ENCODE measurements at places on chromosomes 7 and 10. TPM values are rescaled to one million over a fixed set of nuclear protein-coding genes. Genes with fewer than 3 reads are reported as not detected.

DNA sequence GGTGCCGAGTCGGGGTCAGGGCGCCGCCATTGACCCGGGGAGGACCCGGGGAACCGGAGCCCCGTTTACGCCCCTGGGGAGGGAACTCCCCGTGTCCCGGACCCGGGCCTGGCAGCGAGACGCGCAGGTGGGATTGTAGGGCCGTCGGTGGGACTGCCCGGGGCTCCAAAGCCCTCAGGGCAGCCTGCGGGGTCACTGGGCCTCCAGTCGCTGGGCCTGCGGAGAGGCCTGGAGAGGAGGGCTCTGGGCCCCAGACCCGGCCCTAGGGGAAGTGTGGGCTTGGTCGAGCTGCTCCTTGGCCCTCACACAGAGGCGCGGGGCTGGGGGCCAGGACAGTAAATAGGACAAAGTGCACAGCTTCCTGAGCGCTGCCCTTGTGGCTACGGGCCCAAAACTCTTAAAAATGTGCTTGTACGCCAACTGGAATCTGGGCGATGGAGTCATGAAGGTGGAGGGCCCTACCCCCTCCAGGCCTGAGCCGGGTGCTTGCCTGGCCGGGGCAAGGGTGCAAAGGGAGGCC is 657 bp downstream of the ECHDC3 start:
- H3K4me1 ChIP-seq, result peaks cover 9% of the 10 kb centered on the region
- no peaks in the 10 kb centered on the region for H3K27me3 ChIP-seq
- H3K4me3 ChIP-seq, result no peak overlapping the region

- no peak overlapping the region for H3K27ac ChIP-seq
- DNase-seq, result no peak
- H3K36me3 ChIP-seq, result no peaks in the 10 kb centered on the region
- no peaks in the 10 kb centered on the region for H3K27me3 ChIP-seq
- H3K4me1 ChIP-seq, result no peaks in the 10 kb centered on the region
- H3K4me3 ChIP-seq, result no peak overlapping the region
Observed at GRCh38 chr10:51425431-51425830, 274.0 kb downstream of the CSTF2T start.

C10orf62 gene
- not detected for total RNA-seq

INSIG1 gene
- total RNA-seq, result 57.1 TPM

GRCh38 chr7:28941633-28942032 is 16.5 kb downstream of the TRIL start:
- DNase-seq, result no peak
- no peaks in the 10 kb centered on the region for H3K36me3 ChIP-seq
- H3K27ac ChIP-seq, result no peak overlapping the region
- H3K27me3 ChIP-seq, result no peaks in the 10 kb centered on the region
- H3K4me3 ChIP-seq, result no peak overlapping the region
- H3K4me1 ChIP-seq, result no peaks in the 10 kb centered on the region

ELAPOR2 gene
- total RNA-seq, result 11.0 TPM

GRCh38 chr10:100020886-100021253 is 11.1 kb upstream of the DNMBP start:
- H3K4me1 ChIP-seq, result no peaks in the 10 kb centered on the region
- no peaks in the 10 kb centered on the region for H3K27me3 ChIP-seq

CCDC172 gene
- total RNA-seq, result not detected

DNA sequence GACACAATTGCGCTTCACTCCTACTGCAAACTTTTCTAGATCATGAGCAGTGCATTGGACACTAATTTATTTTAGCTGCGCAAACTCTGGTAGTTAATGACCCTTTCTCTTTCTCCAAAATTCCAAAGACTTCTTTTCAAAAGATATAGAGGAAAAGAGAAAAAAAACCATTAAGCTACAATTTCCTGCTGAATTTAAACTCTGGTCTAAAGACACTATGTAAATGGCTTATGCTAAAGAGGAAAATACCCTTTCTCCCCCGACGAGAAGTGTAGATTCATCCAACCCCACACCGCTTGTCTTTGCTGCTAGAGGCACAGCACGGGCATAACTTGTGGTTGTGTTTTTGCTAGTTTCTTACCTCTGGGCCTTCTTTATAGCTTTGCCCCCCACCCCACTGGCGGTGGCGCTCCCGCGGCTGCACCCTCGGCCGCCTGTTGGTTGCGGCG is 84.1 kb downstream of the SNX10 start:
- no peak overlapping the region for H3K27ac ChIP-seq
- H3K36me3 ChIP-seq, result no peaks in the 10 kb centered on the region
- peaks cover 24% of the 10 kb centered on the region for H3K27me3 ChIP-seq
- H3K4me1 ChIP-seq, result peaks cover 6% of the 10 kb centered on the region
- no peak overlapping the region for H3K4me3 ChIP-seq

DNA sequence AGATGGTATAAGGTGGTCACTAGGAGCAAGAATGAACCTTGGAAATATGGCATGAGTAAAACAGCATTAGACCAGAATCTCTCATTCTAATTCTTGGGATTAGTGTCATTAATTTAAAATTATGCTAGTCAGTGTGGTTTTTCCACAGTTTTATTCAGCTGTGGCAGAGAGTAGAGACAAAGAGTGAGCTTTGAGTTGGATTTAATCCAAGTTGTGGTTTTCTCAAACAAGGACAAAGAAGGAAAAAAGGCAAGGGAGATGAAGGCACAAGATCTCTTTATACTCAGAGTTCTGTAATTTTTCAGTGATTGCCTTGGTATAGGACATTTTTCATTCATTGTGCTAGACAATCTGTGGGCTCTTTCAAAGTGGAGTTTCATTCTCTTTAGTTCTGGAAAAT is 28.2 kb upstream of the AKAP9 start:
- H3K4me1 ChIP-seq, result peaks cover 3% of the 10 kb centered on the region
- H3K4me3 ChIP-seq, result no peak overlapping the region
- H3K36me3 ChIP-seq, result no peaks in the 10 kb centered on the region

Measured in naive thymus-derived CD4-positive, alpha-beta T cell (primary cell).